ENCODE measurements at places on chromosomes 7 and 10. TPM values are rescaled to one million over a fixed set of nuclear protein-coding genes. Genes with fewer than 3 reads are reported as not detected.

DNA sequence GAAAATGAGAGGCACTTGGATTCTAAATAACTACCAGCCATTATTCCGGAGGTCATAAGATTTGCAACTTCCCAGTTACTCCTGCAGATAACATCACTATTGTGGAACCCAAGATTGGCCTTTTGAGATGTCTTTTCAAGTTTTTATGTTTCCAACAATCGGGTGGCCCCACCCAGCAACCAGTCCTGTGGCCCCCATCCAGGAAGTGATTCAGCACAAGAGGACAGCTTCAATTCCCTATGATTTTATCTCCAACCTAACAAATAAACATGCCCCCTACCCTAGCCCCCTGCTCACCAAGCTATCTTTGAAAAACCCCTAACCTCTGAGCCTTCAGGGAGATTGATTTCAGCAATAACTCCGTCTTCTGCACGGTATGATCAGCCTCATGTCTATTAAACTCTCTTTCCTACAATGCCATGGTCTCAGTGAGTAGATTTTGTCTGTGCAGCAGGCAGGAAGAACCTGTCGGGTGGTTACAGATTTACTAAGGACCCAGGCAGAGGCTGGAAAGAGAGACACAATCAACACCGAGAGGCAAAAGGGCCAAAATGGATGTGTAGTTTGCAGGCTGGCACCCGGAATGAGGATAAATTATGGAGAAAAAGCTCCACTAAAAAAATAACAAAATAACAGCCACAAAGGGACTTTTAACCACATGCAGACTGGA lies 83.9 kb upstream of the UNC5B start:
- H3K27me3 ChIP-seq = peaks cover 17% of the 10 kb centered on the region
- H3K27ac ChIP-seq = no peak overlapping the region
- H3K4me3 ChIP-seq = no peak overlapping the region
- H3K4me1 ChIP-seq = peaks cover 8% of the 10 kb centered on the region
- no peaks in the 10 kb centered on the region for H3K36me3 ChIP-seq
- no peak for DNase-seq

- DNase-seq = no peak
- no peaks in the 10 kb centered on the region for H3K36me3 ChIP-seq
- peaks cover 6% of the 10 kb centered on the region for H3K4me1 ChIP-seq
- H3K4me3 ChIP-seq = no peak overlapping the region
- H3K27me3 ChIP-seq = no peaks in the 10 kb centered on the region
- no peak overlapping the region for H3K27ac ChIP-seq
Observed at GRCh38 chr7:138926241-138926612, 55.0 kb downstream of the KIAA1549 start.

DNA sequence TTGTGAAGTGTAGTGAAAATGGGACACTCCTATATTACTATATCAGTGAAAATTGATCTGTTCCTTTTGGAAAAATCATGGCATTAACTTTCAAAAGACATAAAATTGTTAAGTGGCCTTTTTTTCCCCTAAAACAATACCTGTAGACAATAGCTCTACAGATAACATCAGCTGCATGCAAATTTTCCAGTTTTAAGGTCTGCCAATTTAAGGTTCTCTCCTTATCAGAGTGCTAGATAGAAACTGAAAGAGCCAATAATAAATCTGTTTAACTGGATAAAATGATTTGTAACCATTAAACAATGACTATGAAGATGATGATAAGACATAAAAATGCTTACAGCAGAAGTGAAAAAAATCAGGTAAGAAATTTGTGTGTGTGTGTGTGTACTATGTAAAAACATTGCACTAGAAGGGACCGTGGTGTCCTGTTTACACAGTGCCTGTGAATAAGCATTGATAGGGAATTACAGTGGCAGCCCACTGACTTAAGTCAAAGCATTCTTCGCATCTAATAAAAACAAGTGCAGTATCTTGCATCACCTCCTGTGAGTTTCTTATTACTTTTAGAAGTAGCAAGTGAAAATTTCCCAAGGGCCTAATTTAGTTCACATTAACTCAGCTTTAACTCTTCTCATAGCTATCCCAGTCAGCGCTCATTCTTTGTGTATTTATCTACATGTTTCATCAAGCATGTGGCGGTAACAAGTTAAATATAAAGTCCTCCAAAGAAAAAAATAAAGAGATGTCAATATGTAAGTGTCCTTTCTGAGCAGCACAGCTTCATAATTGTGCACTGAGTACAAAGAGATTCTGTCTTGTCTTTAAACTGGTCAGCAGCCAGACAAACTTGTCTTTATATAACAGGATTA lies 261.9 kb downstream of the ARL4A start:
- no peaks in the 10 kb centered on the region for H3K27me3 ChIP-seq
- no peaks in the 10 kb centered on the region for H3K36me3 ChIP-seq
- no peak for DNase-seq
- no peak overlapping the region for H3K4me3 ChIP-seq
- H3K27ac ChIP-seq = no peak overlapping the region

CALHM3 gene
- not detected for total RNA-seq

TAS2R4 gene
- total RNA-seq = 0.38 TPM

- H3K4me1 ChIP-seq = no peaks in the 10 kb centered on the region
- DNase-seq = no peak
- H3K36me3 ChIP-seq = no peaks in the 10 kb centered on the region
Observed at GRCh38 chr7:155588468-155588998, 42.2 kb upstream of the CNPY1 start.

- no peak overlapping the region for H3K4me3 ChIP-seq
- no peak for DNase-seq
Observed at GRCh38 chr10:120628197-120628596, 171.2 kb downstream of the PLPP4 start.

LGI1 gene
- total RNA-seq = not detected

DNA sequence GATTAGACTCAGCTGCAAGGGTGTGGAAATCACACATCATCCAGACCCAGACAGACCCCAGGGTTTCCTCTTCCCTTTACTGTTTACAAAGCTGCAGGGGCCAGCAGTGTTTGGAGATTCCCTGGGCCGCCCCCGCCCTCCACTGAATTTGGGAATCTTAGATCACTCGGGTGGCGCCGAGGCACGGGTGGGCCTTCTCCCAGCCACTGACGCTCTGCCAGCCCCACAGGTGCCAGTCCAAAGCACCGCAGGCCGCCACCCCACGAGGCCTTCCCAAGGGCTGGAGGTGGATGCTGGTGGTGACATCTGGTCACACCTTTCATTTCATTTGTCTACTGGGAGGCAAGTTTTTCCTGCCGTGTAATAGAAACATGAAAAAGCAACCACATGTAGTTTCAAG lies 439.4 kb upstream of the FOXK1 start:
- no peaks in the 10 kb centered on the region for H3K27me3 ChIP-seq
- H3K4me1 ChIP-seq = peaks cover 5% of the 10 kb centered on the region
- no peaks in the 10 kb centered on the region for H3K36me3 ChIP-seq
- no peak overlapping the region for H3K4me3 ChIP-seq
- no peak for DNase-seq

DNA sequence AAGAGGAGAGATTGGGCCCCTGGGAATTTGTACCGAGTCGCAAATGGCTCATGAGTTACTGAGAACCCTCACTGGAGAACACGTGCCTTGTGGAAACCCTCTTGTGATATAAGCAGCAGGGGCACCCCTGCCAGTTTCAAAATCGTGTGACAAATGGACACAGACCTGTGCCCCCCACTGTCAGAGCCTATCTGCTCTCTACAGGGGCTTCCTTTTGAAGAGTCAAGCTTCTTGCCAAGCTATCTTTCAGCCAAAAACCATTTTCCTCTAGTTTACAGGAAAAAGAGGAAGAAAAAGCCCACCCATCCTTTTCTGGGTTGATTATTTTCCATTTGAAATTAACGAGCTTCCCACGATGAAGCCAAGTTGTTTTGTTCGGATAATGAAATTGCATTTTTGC lies 64.1 kb upstream of the MPP7 start:
- DNase-seq = no peak
- peaks cover 44% of the 10 kb centered on the region for H3K4me1 ChIP-seq
- H3K27ac ChIP-seq = peak overlapping the region; percentile 91
- H3K27me3 ChIP-seq = no peaks in the 10 kb centered on the region

GRCh38 chr7:18343047-18343446 lies 152.5 kb upstream of the HDAC9 start:
- H3K27me3 ChIP-seq = peaks cover 12% of the 10 kb centered on the region
- H3K27ac ChIP-seq = no peak overlapping the region
- no peak for DNase-seq
- no peaks in the 10 kb centered on the region for H3K4me1 ChIP-seq
- no peak overlapping the region for H3K4me3 ChIP-seq
- no peaks in the 10 kb centered on the region for H3K36me3 ChIP-seq

DNA sequence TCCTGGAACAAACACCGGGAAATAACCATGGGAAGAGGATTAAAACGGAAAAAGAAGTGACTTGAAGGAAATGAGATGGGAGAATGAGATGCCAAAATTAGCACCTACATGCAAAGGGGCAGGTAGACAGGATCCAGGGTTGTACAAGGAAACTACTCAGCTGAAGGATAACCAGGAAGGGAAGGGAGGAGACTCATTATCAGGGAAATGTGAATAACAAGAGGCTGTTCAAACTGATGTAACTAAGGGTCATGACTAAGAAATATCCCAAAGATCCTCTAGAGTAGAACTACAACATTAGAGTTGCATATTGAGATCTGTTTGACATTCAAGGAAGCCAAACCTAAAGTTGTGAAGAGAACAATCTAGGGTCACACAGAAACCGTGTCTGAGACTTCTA lies 166.2 kb upstream of the SP8 start:
- H3K4me1 ChIP-seq = no peaks in the 10 kb centered on the region
- no peak for DNase-seq
- H3K36me3 ChIP-seq = no peaks in the 10 kb centered on the region
- no peak overlapping the region for H3K4me3 ChIP-seq

GRCh38 chr10:18417950-18418527 lies 233.3 kb downstream of the NSUN6 start:
- no peak for DNase-seq
- no peak overlapping the region for H3K4me3 ChIP-seq
- no peaks in the 10 kb centered on the region for H3K4me1 ChIP-seq
- no peak overlapping the region for H3K27ac ChIP-seq

- no peaks in the 10 kb centered on the region for H3K36me3 ChIP-seq
- H3K4me1 ChIP-seq = no peaks in the 10 kb centered on the region
- peaks cover 7% of the 10 kb centered on the region for H3K27me3 ChIP-seq
- no peak for DNase-seq
- H3K27ac ChIP-seq = no peak overlapping the region
Observed at GRCh38 chr7:37709631-37710509, 26.3 kb downstream of the GPR141 start.

- no peak for DNase-seq
- H3K27me3 ChIP-seq = no peaks in the 10 kb centered on the region
- no peaks in the 10 kb centered on the region for H3K36me3 ChIP-seq
- no peak overlapping the region for H3K27ac ChIP-seq
Observed at GRCh38 chr7:18268571-18268970, 227.0 kb upstream of the HDAC9 start.

VIPR2 gene
- 0.83 TPM for total RNA-seq

- H3K27me3 ChIP-seq = no peaks in the 10 kb centered on the region
- no peak overlapping the region for H3K27ac ChIP-seq
- no peaks in the 10 kb centered on the region for H3K4me1 ChIP-seq
- no peak for DNase-seq
Observed at GRCh38 chr7:137020351-137020750, 151.9 kb downstream of the CHRM2 start.

DNA sequence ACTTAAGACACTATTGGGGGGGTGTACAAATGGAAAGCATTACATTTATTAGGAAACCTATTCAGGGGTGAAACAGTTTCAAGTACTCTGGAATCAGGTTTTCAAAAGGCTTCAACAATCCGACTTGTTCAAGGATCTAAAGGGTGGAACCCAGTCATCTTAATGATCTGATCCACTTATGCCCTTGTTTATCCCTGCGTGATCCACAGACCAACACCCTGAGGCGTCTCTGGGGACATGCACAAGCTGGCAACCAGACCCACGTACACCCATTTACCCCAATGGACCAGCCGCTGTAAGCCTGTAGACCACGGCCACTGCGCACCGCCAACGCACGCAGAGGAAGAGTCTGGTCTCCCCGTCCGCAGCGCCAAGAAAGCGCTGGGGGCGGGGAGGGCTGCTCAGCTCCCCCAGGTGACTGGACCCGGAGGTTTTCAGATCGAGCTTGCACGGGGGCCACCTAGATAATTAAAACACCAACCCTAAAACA lies 13.4 kb downstream of the HNRNPF start:
- peaks cover 79% of the 10 kb centered on the region for H3K36me3 ChIP-seq
- DNase-seq = no peak
- H3K4me1 ChIP-seq = peaks cover 75% of the 10 kb centered on the region
- no peaks in the 10 kb centered on the region for H3K27me3 ChIP-seq
- peak overlapping the region; percentile 99 for H3K27ac ChIP-seq

GRCh38 chr10:51029172-51029641 lies 45.1 kb upstream of the PRKG1 start:
- DNase-seq = no peak
- H3K4me3 ChIP-seq = no peak overlapping the region
- H3K36me3 ChIP-seq = no peaks in the 10 kb centered on the region
- no peaks in the 10 kb centered on the region for H3K4me1 ChIP-seq
- H3K27ac ChIP-seq = no peak overlapping the region

GRCh38 chr10:3208481-3209406 lies 36.2 kb upstream of the PITRM1 start:
- H3K27me3 ChIP-seq = peaks cover 34% of the 10 kb centered on the region
- no peak for DNase-seq
- no peaks in the 10 kb centered on the region for H3K4me1 ChIP-seq
- H3K36me3 ChIP-seq = no peaks in the 10 kb centered on the region
- no peak overlapping the region for H3K4me3 ChIP-seq

ZYX gene
- total RNA-seq = 75.1 TPM

HTR7 gene
- 0.10 TPM for total RNA-seq

DNA sequence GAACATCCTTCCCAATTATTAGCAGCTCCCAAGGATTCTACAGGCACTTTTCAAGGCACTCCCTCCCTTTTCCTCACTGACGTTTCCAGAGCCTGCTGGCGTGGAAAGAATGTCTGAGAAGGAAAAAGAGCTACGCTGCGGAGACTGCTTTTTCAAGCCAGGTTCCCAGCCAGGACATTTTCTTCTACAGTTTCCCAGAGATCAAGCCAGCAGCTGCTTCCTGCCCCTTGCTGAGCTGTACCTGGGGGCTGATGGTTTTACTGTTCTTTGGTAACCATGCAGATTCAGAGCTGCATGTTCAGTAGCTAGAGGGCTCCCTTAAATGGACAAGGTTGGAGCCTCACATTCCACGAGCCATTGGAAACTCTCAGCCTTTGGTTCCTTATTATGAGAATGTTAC lies 133.4 kb downstream of the EVX1 start:
- peaks cover 24% of the 10 kb centered on the region for H3K27me3 ChIP-seq
- DNase-seq = no peak
- no peak overlapping the region for H3K27ac ChIP-seq
- no peaks in the 10 kb centered on the region for H3K4me1 ChIP-seq
- no peak overlapping the region for H3K4me3 ChIP-seq

CTTNBP2 gene
- not detected for total RNA-seq

STRIP2 gene
- total RNA-seq = 71.4 TPM

GRCh38 chr7:104414216-104414615 lies 85.8 kb downstream of the LHFPL3 start:
- H3K27ac ChIP-seq = no peak overlapping the region
- DNase-seq = no peak
- H3K4me1 ChIP-seq = no peaks in the 10 kb centered on the region
- H3K27me3 ChIP-seq = no peaks in the 10 kb centered on the region
- no peak overlapping the region for H3K4me3 ChIP-seq
